Stimulated activated CD8-positive, alpha-beta memory T cell treated with anti-CD3 and anti-CD28 coated beads, Interleukin-7, amount 100 ng/mL, for 48 hours (primary cell): ENCODE measurements at places on chromosomes 7 and 10.

DNA sequence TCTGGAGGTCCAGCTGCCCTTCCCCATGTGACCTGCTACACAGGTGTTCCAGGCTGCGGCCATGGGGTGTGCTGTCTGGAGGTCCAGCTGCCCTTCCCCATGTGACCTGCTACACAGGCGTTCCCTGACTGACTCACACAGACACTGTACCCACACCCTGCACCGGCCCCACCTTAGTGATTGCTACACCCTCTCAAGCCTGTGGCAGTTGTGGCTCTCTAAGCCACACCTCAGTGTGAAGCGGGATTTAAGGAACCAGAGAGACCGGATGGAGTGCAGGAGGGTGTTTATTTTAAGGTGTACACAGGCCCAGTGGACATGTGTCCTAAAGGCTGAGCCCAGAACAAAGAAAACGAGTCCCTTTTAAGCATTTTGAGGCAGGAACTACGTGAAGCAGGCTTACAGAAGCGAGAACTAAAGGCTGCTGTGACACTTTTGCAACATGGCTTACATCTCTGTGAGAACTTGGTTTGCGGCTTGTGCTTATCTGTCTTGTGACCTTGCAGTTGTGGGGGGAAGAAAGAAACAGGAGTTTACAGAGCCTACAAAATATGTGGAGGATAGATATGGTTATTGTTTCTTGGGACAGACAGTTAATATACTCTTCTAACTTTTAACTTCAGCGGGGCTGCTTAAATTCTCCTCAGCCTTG is 326.4 kb downstream of the PAXIP1 start:
- DNase-seq, result no peak

DNA sequence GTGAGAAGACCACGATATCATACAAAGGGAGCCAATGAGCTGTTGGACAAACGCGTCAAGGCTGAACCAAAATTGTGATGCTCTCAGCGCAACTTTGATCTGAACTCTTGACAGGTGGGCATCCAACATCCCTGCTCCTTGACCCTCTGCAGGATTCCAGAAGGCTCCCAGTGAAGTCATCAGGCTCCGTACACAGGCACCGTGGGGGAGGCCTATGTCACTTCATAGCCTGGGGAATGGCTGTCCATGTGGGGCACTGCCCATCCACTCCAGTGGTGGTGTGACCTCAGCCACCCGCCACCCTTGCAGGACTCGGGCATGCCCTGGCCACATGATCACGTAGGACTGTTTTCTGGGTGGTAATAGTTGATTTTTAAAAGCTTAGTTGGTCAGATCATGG is 233.8 kb upstream of the GRB10 start:
- no peak for DNase-seq

- DNase-seq, result no peak
Measured at GRCh38 chr7:25926009-25926408, 226.0 kb upstream of the NFE2L3 start.

- DNase-seq, result no peak
Measured at GRCh38 chr7:47690902-47691558, 109.1 kb upstream of the TNS3 start.

- DNase-seq, result no peak
Measured at GRCh38 chr7:22668971-22669401, 58.0 kb upstream of the IL6 start.

- no peak for DNase-seq
Measured at GRCh38 chr7:77425101-77426051, 9.2 kb upstream of the GSAP start.

DNA sequence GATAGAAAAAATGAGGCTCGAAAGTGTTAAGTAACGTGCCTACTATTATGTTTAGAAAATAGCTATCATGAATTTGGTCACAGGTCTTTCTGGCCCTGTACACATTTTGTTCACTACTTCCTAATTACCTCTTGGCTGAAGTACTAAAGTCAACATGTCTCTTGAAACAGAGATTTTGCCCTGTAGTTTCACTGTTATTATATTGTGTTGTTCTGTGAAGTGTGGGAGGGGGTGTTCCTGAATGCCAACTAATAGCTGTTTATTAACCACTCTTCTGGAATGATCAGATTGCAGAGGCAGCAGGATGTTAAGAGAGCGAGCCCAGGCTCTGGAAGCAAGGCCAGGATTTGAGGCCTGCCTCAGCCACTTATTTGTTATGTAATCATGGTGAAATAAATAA is 72.1 kb downstream of the RNF133 start:
- no peak for DNase-seq

DNA sequence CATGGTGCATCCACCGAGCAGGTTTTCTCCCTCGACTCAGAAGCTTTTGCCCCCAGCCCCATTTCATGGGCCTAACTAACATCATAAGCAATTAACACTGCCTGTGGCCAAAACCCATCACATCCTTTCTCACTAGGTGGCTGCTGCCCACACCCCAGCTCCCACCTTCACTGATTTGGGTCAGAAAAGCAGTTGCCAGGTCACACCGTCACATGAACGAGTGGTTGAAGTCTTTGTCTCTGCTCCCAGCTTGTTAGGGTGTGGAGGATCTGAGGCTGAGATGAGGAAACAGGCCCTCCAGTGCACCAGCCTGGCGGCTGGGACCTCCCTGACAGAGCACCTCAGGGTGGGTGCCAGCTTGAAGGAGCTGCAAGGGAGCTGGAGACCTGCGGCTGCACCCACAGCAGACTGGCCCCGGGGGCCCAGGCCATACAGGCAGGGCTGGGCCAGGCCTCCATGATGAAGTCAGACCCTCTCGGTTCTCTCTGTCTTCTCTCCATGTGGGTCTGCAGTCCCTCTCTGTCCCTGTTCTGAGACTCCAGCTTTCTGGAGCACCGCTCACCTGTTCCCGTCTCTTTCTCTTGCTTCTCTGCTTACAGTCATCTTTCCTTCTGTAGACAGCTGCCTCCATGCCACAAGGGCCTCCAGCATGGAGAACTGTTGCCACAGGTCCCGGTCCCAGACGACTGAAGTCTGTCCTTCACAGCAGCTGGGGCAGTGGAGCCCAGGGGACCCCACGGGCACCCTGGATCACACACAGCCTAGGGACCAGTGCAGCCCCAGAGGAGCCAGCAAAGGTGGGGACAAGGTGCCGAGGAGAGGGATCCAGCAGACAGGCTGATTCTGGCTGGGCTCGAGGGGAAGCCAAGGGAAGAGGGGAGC is 13.8 kb upstream of the INPP5A start:
- DNase-seq, result no peak

DNA sequence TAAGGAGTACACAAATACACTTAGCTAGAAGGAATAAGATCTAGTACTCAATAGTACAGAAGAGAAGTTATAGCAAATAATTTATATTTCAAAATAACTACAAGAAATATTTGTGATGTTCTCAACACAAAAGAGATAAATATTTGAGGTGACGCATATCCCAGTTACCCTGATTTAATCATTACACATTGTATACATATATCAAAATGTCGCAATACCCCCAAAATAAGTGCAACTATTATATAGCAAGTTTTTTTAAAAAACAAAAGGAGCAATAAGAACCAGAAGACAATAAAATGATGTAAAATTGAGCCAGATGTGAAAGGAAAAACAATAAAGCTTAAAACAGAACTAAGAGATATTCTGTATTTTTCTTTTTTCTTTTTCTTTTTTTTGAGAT is 59.3 kb upstream of the KIAA1217 start:
- DNase-seq, result no peak
